CD4-positive, alpha-beta T cell treated with Interleukin-1 beta for 1 hour (primary cell): ENCODE measurements at places on chromosomes 11 and 22.

- no peak for DNase-seq
Observed at GRCh38 chr11:12723421-12724300, 49.4 kb downstream of the TEAD1 start.

DNA sequence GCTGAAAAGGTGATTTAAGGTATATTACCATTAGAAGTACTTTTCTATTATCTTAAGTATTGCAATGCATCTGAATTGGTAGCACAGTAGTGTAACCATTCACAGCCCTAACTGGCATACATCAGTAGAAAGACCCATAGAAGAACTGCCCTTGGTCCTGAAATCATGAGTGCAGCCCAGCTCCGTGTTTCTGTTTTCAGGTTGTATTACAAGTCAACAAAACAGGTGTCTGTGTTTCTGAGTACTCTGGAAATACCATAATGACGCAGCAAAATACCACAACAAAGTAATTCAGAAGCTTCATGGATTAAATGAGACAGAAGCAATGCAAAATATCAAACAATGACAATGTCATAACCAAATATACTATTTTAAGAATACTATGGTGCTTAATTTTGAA is 226.3 kb downstream of the OPCML start:
- DNase-seq: no peak

GRCh38 chr22:45239681-45240051 is 1.0 kb downstream of the KIAA0930 start:
- no peak for DNase-seq

DNA sequence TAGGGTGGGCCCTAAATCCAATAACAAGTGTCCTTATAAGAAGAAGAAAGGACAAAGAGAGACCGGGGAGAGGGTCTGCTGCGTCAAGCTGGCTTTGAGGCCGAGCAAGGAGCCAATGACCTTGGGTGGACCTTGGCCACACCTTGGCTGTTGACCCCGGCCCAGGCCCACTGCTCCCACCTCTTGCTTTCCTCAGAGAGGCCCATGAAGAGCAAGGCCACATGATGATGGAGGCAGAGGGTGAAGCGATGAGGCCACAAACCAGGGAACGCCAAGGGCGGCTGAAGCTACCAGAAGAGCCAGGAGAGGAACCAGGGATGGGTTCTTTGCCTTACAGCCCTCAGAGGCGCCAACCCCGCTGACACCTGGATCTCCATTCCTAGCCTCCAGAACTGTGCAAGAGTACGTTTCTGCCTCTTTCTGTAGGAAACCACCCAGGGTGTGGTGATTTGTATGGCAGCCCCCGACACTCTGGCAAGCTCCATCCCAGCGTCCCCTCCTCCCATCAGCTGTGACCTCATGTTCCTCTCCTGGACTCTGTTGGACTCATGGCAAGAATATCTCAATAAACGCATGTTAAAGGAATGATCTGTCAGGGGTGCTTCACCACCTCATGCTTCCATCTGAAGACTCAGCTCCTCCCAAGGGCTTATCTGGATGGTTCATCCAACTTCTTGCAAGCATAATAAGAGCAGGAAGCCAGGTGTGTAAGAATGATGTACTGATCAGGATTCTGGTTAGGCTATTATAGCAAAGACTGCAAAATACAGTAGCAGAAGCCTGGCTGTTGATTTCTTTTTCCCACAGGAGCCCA is 41.6 kb upstream of the LINC01488 start:
- DNase-seq: no peak
